KG1 (cell line): ENCODE measurements at places on chromosomes 5 and 9.

GRCh38 chr5:181246276-181247049 is 2.8 kb upstream of the RACK1 start:
- no peak for DNase-seq

DNA sequence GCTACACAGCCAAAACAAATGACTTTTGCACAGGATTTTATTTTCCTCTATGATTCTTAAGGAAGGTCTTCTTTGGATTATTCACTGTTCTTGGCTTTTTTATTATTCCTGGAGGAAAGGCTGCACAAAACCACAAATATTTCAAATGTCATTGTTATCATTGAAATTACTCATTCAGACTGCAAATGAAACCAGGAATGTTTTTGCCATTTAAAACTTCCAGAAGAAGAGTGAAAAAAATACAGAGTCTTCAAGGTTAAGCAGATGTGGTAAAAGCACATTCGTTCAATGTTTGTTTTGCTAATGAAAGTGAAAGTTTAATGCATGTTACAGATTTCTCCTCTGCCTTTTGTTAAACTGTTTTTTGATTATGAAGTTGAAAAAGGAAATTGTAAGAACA is 238.2 kb downstream of the TLE4 start:
- DNase-seq: no peak

DNA sequence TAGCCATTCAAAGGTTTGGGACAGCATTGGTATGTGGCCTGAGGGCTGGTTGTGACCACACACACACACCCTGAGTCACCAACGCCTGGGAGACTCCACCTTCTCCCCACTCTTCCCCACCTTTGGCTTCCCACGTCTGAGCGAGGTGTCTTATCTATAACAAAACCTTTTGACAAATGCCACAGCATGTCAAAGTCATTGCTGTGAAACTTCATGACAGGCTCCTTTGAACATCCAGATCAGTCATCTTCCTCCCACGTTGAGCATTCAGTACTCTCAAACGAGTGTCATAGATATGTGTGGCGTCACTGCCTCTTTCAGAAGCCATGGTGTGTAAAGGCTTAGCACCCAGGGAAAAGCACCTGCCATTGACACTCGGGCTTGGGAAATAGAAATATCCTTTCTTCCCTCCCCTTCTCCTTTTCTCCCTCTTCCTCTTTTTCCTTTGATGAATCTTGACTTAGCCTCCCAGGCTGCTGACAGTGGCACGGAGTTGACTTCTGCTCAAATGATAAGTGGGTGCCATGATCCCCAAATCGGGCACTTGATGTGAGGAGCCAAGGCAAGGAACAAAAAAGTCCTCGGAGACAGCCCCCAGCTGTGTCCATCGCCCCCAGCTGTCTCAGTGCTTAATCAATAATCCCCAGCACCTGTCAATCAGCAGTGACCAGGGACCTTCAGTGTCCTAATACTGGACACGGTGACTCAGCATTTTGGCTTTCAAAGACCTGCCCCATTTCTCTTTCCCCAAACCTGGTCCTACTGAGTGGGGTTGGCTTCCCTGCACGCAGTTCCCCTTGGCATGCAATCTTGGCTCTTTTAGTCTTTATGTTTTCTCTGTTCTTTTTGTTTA is 114.8 kb downstream of the FGF18 start:
- DNase-seq: no peak

- no peak for DNase-seq
These were observed 4.5 kb downstream of the RNF208 start for GRCh38 chr9:137217276-137218211.

GRCh38 chr5:75337366-75338021 is 474 bp downstream of the HMGCR start:
- DNase-seq: no peak

DNA sequence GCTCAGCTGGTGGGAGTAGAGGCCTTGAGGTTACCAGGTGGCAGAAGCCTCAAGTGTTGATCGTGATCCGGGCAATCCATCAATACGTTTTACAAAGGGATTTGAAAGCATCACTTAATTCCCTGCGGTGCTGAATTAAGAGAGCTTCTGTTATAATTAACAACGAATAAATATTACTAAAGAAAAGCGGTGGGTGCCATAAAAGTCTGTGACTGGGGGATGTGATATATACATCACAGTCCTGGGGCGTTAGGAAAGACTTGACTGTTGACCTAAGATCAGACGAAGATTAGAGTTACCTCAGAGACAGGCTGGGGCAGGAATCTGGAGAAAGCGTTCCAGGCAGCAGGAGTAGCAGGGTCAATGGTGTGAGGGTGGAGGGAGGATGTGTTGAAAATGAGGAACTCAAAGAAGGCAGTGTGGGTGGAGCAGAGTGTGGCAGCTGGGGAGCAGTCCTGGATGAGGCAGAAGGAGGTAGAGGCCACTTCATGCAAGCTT is 6.7 kb upstream of the C5orf63 start:
- DNase-seq: no peak

DNA sequence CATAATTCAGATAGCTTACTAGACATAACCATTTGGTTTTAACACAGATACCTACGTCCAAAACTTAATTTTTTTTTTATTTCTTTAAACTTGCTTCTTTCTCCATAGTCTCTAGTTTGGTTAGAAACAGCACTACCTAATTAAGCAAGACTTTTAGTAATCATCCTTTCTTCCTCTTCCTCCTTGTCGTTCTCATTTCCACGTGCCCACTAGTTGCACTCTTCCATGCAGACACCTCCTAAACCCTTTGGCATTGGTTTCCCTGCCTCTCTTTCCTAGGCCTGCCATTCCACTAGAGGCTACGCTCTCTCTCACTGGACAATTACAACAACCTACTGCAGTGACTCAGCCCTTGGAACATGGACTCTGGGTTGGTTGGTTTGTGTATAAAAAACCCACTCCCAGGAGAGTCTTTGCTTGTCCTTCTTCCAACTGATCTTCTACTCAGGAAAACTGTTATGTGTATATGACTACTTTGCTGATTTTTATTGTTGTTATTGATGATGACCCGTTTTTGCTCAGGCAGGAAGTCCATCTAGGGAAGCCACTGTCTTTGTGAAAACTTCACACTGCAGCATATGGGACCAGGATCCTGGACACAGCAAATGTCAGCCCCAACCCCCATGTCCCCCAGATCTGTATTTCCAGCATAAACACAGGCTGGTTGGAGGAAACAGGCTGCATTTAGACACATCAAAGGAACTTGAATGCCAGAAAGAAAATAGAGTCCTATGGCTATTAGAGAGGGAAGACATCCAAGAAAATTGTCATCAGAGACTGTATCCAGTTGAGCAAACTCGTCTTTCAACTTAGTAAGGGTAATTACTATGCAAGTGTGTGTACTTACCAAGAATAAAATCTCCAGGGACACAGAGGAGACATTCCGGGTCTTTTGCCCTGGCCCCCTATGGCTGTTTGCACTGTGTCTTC is 503.2 kb downstream of the GADD45G start:
- DNase-seq: no peak

- no peak for DNase-seq
These were observed 123.6 kb upstream of the PPP1R26 start for GRCh38 chr9:135356021-135356420.

DNA sequence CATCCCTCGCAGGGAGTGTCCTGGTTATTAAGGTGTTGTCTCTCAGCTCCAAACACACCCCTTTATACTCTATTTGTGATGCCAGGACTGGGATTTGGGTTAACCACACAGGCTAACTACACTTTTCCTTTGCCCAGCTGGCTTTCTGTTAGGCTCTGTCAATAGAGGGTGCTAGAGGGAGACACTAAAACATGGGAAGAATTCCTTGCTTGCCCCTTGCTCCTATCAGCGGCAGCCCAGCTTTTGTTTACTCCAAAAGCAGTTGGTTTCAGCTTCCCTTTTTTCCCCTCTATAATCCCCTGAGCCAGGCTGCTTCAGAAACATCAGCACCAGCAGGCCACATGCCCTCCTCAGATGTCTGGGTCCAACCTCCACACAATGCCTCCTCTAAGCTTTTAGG is 297.1 kb downstream of the KCTD16 start:
- no peak for DNase-seq

DNA sequence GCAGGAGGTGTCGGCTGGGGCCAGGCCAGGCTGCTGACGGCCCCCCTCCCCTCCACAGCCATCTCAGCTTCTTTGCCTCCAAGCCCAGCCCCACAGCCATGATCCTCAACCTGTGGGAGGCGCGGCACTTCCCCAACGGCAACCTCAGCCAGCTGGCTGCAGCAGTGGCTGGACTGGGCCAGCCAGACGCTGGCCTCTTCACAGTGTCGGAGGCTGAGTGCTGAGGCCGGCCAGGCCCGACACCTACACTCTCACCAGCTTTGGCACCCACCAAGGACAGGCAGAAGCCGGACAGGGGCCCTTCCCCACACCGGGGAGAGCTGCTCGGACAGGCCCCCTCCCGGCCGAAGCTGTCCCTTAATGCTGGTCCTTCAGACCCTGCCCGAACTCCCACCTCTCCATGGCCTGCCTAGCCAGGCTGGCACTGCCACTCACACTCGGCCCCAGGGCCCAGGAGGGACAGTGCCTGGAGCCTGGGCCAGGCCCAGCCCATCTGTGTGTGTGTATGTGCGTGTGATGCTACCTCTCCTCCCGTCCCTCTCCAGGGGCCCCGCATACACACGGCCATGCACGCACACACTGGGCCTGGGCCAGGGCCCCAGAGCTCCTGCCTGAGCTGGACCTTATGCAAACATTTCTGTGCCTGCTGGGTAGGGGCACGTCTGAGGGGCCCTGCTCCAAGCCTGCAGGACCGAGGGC is 19.3 kb downstream of the HK3 start:
- no peak for DNase-seq

DNA sequence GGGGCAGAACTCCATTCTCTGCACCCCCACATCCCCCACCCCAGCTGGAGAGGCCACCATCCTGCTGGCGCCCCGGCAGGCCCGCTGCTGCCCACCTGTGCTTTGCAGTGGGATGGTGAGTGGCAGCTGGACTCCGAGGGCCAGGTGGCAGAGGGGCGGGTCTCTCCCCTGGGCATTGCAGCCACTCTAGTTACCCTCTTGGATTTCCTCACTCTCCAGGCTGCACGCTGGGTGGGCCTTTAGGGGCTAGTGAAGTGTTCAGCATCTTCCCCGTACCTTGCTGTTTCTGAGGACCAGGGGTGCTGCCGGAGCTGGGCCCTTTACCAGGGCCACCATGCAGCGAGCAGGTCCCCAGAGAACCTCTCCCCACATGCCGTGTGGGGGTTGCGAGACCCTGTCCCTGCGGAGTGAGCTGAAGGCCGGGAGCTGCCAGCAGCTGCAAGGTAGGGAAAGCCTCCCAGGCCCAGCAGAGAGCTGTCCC is 88.4 kb upstream of the SH3PXD2B start:
- no peak for DNase-seq

- DNase-seq: no peak
These were observed 12.9 kb downstream of the TAS2R1 start for GRCh38 chr5:9617221-9617620.

- DNase-seq: no peak
These were observed 87.6 kb downstream of the SEMA6A start for GRCh38 chr5:116487045-116487444.

DNA sequence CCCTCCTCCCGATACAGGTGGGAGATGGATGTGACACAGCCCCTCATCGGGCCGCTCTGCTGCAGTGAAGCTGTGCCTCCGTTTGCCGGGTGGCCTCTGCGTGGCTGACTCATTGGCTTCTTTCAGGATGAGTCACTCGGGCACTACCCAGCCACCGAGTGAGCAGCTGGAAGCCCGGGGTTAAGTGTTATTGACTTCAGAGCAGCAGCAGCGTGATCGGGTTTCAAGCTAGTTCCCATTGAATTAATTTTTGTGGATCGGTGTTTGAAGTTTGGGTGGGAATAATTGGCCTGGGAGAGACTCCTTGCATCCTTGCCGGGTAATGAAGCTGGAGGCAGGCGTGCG is 266.4 kb upstream of the IRX4 start:
- DNase-seq: no peak

- no peak for DNase-seq
These were observed 12.0 kb downstream of the IRX1 start for GRCh38 chr5:3607541-3608181.

DNA sequence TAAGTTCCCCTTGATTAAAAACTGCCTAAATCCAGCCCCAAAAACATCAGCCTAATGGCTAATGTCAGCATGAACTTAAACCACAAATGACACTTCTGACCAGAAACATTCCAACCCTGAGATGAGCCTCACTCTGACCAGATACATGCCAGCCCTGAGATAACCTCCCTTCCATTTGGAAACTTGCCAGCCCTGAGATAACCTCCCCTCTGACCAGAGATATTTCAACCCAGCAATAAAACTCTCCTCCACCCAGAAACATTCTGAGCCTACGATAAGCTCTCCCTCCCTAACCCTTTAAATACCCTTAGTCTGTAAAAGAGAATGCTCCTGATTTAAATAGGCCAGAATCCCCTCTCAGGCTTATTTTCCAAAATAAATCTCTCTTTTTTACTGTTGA is 1035.7 kb upstream of the NUDT12 start:
- no peak for DNase-seq
